ENCODE measurements at places on chromosomes 11 and 22.

DNA sequence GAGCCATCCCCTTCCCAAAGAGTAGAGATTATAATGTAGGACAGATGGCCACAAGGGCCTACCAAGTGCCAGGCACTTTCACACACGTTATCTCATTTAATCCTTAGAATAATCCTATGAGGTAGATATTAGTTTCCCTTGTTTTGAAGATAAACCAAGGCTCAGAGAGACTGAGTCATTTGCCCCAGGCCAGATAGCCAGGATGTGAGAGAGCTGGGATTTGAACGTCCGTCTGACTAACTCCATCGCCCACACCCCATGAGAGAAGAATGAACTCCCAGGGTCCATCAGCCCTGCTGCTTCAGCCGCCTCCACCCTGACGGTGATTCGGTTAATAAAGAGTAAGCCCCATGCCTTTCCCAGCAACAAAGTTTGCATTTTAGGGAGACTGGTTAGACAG is 10.7 kb downstream of the PRG3 start:
- DNase-seq = no peak

DNA sequence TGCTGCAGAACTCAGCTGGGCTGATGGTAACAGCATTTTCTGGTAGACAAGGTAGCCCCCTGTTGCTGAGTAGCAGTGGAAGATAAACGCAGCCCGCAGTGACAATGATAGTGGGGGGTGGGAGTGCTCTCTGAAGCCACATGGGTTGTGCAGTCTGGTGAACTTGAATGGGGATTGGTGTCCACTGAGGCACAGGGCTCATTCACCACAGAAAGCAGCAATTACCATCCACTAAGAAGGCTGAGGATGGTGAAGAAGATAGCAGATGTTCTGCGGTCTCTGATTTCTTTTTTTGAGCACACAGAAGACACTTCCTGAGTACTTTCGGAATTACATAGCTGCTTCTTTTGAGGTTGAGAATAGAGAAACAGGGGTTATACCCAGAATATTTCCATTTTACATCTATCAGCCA is 150.3 kb downstream of the LRRC4C start:
- no peak for DNase-seq

GRCh38 chr11:38006466-38006865 is 1408.4 kb upstream of the RAG2 start:
- no peak for DNase-seq

- DNase-seq = no peak
Measured at GRCh38 chr11:109041876-109042275, 377.0 kb downstream of the DDX10 start.
